WTC11 (cell line): ENCODE measurements at places on chromosomes 3 and 15.

DNA sequence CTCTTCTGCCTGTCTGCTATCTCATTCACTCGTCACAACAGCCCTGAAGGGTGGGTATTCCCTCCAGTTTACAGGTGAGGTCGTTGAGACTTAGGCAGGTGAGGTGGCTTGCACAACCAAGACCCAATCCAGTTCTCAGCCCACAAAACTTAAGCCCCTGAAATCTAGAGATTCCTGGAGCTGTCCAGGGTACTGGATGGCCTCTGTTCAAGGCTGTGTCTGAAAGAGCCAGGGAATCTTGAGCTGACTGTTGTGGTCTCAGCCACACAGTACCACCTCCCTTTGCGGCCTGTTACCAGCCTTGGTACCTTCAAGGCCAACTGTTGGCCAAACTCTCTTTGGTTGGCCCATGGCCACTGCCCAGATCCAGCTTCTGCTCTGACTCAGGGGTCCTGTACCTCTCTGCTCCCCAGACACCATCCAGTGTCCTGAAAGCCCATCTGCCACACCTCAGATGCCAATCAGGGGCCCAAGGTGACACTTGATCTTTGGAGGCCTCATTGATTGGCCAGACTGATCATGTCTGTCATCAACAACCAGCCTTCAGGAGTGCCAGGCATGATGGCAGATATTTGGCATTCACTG lies 10.9 kb upstream of the FAM107A start:
- peak; percentile 68 for DNase-seq

DNA sequence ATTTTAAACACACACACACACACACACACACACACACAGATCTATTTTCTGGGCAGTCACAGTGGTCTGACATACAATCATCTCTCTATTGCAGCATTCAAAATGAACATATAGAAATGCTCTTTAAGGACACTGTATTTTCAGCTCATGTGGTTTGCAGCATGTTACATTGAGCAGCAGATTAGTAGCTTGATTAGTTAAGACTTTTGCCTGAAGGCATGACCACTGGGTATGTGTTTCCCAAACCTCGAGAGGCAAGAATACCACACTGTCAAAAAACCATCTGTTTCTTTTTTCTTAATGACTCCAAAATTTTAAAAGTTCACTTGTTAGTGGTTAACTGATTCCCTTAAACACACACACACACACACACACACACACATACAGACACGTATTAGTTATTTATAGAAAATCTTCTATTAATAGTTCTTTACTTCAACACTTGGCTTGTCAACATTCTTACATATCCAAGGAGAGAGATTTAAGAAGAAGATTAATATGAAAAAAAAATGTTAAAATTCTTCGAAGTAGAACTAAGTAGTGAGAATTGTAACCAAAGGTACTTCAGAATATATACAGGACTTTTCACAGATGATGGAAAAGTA lies 518.2 kb downstream of the CADM2 start:
- DNase-seq: no peak

DNA sequence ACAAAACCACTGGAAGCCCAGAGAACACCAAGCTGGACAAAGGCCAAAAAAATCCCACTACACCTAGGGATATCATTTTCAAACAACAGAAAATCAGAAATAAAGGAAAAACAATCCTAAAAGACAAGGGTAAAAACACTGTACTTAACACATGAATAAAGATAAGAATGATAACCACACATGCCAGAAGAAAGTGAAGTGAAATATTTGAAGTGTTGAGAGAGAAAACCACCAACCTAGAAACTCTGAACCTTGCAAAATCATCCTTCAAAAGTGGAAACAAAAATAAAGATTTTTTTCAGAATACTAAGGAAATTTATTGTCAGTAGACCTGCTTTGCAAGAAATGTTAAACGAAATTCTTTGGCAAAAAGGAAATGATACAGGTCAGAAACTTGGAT lies 45.1 kb downstream of the KPNA1 start:
- no peak for DNase-seq

DNA sequence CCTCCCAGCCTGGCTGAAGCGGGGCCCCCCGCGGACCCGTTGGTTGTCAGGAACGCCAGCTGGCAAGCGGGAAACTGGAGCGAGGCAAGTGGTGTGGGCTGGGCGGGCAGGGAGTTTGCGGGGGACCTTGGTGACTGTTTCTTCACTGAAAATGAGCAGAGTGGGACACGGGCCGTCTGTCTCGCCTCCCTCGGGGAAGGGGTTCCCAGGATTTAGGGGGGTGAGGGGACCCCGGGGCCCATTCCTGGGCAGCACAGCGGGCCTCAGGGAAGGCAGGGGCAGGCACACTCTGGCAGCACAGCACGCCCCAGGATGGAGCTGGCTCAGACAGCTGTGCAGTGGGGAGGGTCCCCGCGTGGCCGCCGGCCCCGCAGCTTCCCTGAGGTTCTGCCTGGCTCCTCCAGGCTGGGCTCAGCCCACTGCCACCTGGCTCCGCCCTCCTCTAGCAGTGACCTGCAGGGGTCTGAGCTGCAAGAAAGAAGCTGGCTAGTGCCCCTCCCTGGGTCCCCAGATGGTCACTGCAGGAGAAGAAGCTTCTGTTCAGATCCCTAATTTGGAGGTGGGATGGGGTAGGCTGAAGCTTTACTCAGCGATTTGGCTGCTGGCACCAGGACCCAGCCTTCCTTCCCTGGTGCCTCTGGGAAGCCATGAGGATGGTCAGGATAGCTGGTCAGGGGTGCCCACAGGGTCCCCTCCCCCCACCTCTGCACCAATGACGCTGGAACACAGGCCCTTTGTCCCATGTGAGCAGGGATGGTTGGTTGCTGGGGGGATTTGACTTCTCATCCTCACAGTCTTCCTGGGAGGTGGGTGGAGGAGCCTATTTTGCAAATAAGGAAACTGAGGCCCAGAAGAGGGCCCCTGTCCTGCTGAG lies 90.4 kb downstream of the TBC1D2B start:
- peak; percentile 50 for DNase-seq

- no peak for DNase-seq
Observed at GRCh38 chr3:30098243-30098642, 508.2 kb upstream of the TGFBR2 start.

GRCh38 chr15:60095711-60096110 lies 91.6 kb downstream of the FOXB1 start:
- no peak for DNase-seq

GRCh38 chr3:65808824-65809223 lies 229.9 kb downstream of the MAGI1 start:
- no peak for DNase-seq

- peak; percentile 83 for DNase-seq
Observed at GRCh38 chr3:128784232-128784631, 58.2 kb downstream of the RAB7A start.

DNA sequence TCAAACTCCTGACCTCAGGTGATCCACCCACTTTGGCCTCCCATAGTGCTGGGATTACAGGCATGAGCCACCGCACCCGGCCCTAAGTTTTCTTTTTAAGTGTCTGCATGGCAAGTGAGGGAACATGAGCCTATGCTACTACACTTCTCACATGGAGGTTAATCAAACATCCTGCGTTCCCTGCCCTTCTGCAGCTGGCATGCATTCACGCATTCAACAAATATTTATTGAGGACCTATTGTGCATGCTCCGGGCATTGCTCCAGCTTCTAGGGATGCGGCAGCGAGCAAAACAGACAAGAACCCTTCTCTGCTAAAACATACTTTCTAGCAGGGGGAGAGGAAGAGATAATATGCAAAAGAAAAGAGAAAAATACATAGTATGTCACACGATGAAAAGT lies 42.6 kb upstream of the ACKR4 start:
- DNase-seq: no peak

DNA sequence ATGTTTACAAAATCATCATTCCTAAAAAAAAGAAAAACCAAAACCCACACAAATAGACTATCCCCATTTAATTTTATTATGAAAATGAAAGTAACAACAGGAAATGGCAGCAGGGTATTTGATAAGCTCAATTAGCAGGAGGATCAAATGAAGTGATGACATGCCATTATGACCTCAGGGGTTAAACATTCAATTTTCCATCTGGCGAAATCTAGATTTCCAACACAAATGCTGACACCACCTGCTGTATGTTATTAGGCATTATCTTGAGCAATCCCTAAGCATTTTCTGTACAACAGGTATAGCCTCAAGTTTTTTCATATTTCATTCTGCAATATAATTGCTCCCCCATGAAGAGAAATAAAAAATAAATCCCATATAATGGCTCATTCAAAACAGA lies 57.1 kb downstream of the SHQ1 start:
- DNase-seq: no peak

DNA sequence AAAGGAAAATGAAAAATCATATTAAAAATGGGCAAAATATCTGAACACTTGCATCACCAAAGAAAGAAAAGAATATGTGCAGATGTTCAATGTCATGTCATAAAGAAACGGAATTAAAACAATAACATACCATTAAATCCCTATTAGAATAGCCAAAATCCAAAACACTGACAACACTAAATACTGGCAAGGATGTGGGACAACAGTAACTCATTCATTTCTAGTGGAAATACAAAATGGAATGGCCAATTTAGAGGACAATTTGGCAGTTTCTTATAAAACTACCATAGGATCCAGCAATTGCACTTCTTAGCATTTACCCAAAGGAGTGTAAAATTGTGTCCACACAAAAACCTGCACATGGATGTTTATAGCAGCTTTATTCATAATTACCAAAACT lies 542.5 kb upstream of the UBE2E2 start:
- no peak for DNase-seq

DNA sequence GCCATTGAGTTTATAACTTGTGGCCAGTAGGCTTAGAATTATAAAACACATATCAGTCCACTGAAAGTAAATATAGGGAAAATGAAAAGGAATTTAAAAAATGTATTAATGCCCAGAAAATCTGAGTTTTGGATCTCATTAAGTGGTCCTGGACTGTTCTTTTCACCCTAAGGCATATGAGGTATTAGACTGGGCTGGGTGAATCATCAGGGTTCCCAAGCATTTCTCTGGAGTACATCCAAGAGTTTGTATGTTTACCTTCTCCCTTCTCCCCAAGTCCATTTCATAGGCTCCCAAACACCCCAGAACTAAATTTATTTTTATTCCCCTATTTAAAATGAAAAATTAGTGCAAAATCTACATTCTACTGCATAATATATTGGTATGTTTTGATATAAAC lies 31.9 kb upstream of the SPTSSB start:
- DNase-seq: no peak

GRCh38 chr3:197749315-197749600 lies 425 bp upstream of the FYTTD1 start:
- DNase-seq: peak; percentile 60

GRCh38 chr15:40493089-40493840 lies 22.5 kb downstream of the CHST14 start:
- no peak for DNase-seq

DNA sequence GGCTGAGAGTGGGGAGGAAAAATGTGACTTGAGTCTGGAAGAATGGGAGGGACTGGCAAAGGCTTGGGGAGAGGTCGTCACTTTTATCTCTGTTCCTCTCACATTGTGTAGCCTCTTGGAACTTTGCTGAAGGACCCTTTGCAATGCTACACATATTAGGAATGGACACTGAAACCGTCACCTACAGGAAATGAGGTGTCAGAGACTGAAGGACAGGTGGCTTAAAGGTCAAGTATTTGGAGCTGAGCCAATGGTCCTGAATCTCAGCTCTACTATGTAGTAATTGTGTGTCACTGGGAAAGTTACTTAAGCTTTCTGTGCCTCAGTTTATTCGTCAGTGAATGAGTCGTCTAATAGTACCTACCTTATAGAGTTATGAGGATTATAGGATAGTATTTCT lies 14.7 kb downstream of the MCTP2 start:
- no peak for DNase-seq

- no peak for DNase-seq
Observed at GRCh38 chr3:165903885-165904630, 66.8 kb upstream of the BCHE start.

- DNase-seq: no peak
Observed at GRCh38 chr15:82771789-82772607, 33.9 kb downstream of the FSD2 start.

DNA sequence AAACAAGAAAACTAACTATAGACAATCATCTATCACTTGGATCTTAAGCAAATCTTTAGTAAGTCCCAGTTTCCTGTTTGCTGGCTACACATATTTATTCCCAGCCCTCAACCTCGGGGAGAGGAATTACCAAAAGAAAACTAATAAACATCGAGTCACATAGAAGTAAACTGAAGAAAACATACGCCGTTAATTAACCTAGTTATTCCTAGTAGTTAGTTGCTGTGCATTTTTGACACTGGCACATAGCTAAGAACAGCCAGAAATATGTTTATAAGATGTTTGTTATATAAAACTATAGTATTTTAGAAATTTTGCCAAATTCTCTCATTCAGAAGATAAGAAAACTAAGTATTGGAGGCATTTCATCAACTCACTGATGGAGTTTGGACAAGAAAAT lies 407.2 kb upstream of the ARHGEF26 start:
- no peak for DNase-seq

DNA sequence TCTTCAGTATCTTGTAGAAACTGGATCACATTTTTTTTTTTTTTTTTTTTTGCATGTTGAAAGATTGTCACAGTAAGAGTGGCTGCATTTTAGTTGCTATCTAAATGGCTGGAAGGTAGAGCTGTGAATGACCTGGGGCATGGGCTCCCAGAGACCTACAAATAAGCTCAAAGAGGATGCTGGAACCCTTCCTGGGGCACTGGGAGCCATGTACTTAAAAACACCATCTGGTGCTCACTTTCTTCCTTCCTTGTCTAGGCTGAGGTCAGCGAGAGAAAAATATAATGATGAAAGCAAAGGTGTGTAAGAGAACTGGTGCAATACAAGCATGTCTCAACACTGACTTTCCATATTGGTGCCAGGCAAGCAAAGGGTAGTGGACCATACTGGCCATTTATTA lies 323.9 kb downstream of the SV2B start:
- DNase-seq: no peak

DNA sequence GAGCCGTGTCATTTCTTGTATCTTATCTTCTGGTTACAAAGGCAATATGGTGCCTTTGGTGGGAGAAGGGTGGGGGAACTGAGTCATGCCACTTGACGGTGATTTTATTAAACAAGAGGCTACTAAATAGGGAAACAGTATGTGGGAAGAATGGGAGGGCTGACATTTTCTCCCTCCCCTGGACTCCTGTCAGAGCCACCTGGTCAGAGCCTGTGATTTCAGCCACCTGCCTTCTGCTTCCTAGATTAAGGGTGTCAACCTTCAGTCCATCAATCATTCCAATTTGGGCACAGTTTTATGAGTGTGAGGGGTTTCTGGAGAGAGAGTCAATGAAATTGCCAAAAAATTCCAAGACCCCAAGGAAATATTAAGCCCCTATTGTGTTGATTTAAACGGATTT lies 87.4 kb downstream of the CHDH start:
- DNase-seq: no peak

DNA sequence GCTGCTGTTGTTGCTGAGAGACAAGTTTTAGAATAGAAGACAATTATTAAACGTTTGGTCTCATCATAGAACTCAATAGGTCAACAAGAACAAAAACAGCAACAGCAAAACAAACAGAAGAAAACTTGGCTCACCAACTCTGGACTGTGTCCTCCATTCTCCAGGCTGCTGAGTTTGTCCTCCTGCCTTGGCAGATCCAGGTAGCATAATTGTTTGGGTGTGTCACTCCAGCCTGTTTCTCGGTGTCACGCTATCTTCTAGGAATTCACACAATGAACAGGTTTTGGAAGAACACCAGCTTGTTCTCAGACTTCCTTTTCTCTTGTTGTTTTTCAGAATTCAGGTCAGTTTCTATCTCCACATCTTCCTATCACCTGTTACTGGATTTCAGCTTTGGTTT lies 34.7 kb downstream of the ARRDC4 start:
- no peak for DNase-seq
